ENCODE measurements at places on chromosomes 7 and 10. TPM values are rescaled to one million over a fixed set of nuclear protein-coding genes. Genes with fewer than 3 reads are reported as not detected.

Gene ARPC1B
- 199 TPM for polyA plus RNA-seq

Gene CRCP
- 9.0 TPM for polyA plus RNA-seq

Gene HYAL4
- not detected for polyA plus RNA-seq

Gene PTF1A
- 0.28 TPM for polyA plus RNA-seq

Gene ETV1
- 5.9 TPM for polyA plus RNA-seq

Gene MGAM2
- polyA plus RNA-seq: 1.6 TPM

Gene LAMTOR4
- polyA plus RNA-seq: 198 TPM

All from hepatocyte (in vitro differentiated cells).